ENCODE measurements at places on chromosomes 13 and 19. TPM values are rescaled to one million over a fixed set of nuclear protein-coding genes. Genes with fewer than 3 reads are reported as not detected.
A peak's percentile ranks its signal among the peaks of the same experiment; 100 is the strongest.

Gene ZNF709
- 4.4 TPM for total RNA-seq

Gene FAM83E
- 0.65 TPM for total RNA-seq

Gene PSG3
- total RNA-seq: not detected

Gene TEX26
- not detected for total RNA-seq

Gene SERTM1
- under 0.01 TPM for total RNA-seq

DNA sequence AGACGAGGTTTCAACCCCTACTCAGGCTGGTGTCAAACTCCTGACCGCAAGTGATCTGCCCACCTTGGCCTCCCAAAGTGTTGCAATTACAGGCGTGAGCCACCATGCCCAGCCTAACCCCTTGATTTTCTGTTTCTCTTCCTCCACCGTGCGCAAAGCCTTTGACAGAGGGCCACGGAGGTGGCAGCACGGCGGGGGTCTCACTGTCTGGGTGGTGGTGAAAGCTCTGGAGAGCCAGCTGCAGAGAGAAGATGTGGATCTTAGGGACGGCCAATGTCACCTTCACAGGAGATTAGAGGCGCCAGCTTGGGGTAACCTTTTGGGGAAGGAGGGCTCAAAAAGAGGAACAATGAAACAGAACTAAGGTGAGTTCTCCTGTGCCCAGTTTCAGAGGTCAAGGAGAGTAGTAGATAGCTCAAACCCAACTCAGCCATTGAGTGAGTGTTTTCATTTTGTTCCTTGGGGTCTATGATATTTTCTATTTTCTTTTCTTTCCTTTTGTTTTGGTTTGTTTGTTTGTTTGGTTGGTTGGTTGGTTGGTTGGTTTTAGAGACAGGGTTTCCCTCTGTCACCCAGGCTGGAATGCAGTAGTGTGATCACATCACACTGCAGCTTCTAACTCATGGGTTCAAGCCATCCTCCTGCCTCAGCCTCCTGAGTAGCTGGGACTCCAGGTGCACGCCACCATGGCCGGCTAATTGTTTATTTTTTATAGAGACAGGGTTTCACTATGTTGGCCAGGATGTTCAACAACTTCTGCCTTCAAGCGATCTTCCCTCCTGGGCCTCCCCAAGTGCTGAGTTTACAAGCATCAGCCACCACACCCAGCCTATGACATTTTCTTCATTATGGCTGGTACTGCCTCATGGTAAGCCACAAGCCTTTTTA is 37.7 kb downstream of the GPR42 start:
- no peak for DNase-seq

GRCh38 chr13:36293497-36293896 is 4.1 kb downstream of the CCDC169 start:
- no peak for DNase-seq

DNA sequence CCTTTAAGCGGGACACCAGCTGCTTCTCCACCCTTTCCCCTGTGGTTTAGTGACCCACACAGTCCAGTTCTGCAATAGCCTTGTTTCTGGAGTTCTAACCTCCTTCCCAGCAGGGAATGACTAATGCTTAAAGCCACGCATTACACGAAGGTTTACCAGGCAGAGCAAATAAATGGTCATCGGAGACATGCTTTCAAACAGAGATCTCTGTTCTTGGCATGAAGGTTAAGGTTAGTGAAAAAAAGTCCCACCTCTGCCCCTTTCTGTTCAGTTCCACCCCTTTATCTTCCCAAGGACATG is 25.3 kb upstream of the MEDAG start:
- peak; percentile 81 for DNase-seq

GRCh38 chr13:50550151-50550550 is 293.3 kb downstream of the DLEU7 start:
- DNase-seq: no peak

Measured in lung microvascular endothelial cell (primary cell).